M059J (cell line): ENCODE measurements at places on chromosomes 7 and 10. TPM values are rescaled to one million over a fixed set of nuclear protein-coding genes. Genes with fewer than 3 reads are reported as not detected.

GRCh38 chr7:111390000-111390399 lies 172.3 kb downstream of the IMMP2L start:
- DNase-seq = no peak

DNA sequence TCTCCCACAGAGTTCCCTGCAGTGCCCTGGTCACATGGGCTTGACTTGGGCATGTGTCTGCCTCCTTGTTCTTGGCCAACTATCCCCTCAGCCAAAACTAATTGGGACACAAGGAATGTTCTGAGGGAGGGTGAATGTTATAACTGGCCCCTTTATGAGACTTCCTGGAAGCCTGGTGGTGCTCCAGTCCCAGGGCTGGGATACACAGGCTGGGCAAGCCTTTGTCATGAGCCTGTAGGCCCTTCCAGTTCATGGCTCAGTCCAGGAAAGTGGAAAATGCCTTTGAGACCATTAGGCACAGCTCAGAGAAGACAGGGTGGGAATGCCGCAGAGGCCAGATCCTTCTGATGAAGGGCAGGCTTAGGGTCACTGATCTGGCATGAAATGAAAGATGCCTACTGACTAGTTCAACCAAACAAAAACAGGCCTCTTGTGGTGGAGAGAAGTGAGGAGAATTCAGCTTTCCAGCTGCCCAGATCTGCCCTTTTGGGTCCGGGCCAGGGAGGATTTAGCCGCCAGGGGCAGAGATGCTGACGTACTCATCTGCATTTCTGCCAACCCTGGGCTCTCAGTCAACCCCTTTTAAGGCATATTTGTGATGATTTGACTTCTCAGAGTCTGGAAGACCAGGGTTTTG lies 961.5 kb downstream of the KCNMA1 start:
- DNase-seq = peak; percentile 78

- DNase-seq = no peak
Observed at GRCh38 chr7:44331682-44332081, 6.3 kb upstream of the CAMK2B start.

DNA sequence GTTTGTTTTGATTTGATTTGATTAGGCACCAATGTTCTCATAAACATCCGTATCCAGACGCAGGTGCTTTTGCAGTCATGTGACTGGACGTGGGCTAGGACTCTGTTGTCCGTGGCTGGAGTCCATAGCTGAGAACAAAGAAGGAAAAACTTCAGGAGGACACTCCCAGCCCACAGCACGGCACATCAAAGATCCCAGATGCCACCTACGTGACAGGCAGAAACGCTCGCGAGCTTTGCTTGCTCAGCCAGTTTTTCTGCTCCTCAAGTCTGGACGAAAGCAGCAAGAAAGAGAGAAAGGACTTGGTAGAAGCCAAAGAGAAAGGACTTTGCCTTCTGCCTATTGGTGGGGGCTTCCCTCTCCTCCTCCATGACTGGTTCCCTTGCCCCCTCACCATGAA lies 6.9 kb upstream of the ZKSCAN1 start:
- DNase-seq = no peak

GRCh38 chr10:23994459-23995046 lies 214.4 kb upstream of the KIAA1217 start:
- peak; percentile 26 for DNase-seq

DNA sequence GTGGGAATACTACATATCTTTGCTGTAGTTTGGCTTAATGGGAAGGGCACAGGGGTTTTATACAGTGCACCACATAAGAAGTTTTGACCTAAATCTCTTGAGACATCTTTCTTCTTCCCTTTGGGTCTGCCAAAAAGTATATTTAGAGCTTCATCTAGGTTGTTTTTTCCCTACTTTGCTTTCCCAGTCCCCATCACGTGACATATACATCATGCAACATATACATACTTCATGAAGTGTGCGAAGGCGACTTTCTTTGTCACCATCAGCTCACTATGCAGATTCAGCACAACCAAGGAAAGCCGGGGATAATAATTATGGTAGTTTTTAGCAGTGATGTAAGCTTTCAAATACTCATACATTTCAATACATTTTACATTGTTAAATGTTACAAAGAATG lies 177.1 kb upstream of the PPP1R3A start:
- DNase-seq = no peak

GRCh38 chr10:96758423-96758822 lies 38.1 kb upstream of the PIK3AP1 start:
- DNase-seq = no peak

- DNase-seq = peak; percentile 98
Observed at GRCh38 chr7:151736403-151736909, 140.5 kb downstream of the PRKAG2 start.

CNTNAP2 gene
- total RNA-seq = not detected in 2 replicates

NPY4R2 gene
- total RNA-seq = 0.86 and 2.2 TPM in 2 replicates

C10orf67 gene
- 0.02 and 0.05 TPM in 2 replicates for total RNA-seq

DNA sequence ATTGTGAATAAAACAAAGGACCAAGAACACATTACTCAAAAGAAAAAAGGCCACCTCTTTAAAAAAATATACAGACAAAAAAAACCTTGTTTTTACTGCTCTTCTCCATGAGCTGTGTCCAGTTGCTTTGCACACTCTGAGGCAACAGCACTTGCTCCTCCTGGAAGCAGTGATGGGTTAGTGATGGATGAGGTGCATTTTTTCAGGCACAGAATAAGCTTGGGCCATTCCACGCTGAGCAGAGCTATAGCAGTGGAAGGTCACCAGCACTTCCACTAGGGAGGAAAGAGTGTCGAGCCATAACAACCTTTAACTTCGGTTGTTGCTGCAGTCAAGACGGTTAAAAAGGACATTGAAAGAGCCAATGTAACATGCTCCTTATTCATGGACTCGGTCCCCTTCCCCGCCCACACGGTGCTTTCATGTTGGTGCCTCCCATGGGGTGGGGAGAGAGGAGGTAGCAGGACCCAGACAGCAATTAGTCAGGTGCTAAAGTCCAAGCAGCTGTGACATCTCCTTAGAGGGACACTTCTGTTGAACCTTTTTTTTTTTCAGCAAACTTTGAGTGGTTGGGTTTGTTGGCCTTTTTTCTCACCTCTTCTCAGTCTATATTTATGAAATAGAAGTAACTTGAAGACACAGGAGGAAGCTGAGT lies 136.5 kb upstream of the ADARB2 start:
- DNase-seq = no peak

FOXI2 gene
- total RNA-seq = not detected in 2 replicates

- no peak for DNase-seq
Observed at GRCh38 chr10:53463539-53463938, 691.0 kb upstream of the MBL2 start.

- peak; percentile 40 for DNase-seq
Observed at GRCh38 chr10:7417103-7417623, 6.3 kb upstream of the SFMBT2 start.

GRCh38 chr10:30742471-30742870 lies 112.9 kb upstream of the LYZL2 start:
- no peak for DNase-seq

CYCS gene
- 111 and 215 TPM in 2 replicates for total RNA-seq

LDB3 gene
- 0.05 TPM in 2 replicates for total RNA-seq

GRCh38 chr7:82156168-82156567 lies 287.4 kb downstream of the CACNA2D1 start:
- DNase-seq = no peak

DNA sequence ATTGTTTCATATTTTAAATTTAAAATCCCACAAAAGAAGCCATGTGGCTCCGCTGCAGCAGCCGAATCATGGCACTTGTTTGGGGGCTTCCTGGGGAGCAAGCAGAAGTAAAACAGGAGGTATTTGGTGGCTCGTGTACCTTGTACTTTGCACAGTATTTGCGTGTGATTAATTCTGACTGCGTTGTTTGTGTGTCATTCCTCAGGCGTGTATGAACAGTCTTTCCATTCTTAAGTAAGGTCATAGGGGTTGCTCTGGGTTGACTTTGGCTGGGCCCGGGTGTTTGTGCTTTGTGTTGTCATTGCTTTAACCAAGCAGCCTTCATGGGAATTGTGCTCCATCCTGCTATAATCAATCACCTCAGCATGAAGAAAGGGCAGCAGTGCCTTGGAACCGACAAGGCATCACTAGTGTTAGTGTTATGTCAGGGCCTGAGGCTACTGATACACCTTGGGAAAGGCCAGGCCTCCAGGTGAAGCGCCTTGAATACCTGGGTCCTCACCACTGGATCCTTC lies 182.4 kb downstream of the ARHGAP21 start:
- DNase-seq = no peak

HECTD2 gene
- 4.6 and 8.1 TPM in 2 replicates for total RNA-seq

DNA sequence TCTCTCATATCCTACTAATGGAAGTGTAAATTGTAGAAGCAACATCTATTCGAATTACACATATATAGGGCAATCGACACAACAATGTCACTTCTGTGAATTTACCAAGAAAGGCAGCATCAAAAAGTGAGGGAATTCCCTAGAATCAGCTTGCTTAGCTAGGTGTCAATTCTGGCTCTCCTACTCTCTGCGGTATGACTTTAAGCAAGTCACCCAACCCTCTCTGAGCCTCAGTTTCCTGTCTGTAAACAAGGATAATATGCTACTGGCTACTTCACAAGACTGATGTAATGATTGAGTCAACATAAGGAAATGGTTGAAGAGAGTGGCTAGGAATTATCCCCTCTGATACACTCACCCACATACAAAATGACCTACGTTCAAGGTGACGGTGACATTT lies 19.4 kb downstream of the CCDC6 start:
- no peak for DNase-seq

- DNase-seq = no peak
Observed at GRCh38 chr7:33357846-33358245, 228.5 kb downstream of the BBS9 start.

- peak; percentile 47 for DNase-seq
Observed at GRCh38 chr10:48604039-48604990, 558 bp downstream of the ARHGAP22 start.

GRCh38 chr7:25493805-25494366 lies 265.6 kb upstream of the NPVF start:
- DNase-seq = no peak

DNA sequence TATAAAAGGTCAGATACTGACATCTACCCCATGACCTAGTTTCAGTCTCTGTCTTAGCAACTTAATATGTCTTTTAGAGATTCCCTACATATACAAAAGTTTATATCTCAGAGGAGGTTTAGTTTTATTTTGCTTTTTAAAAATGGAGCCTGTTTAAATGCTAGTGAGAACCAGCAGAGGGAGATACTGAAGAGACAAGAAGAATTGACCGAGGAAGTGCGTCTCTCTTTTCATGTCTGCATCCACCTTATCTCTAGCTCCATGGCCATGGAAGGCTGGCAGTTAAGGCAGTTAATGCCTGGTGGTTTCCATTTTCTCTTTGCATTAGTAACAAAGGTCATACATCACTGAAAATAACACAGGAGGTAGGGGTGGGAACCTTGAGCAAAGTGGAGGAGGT lies 10.7 kb downstream of the SUV39H2 start:
- no peak for DNase-seq

IFIT2 gene
- 42.5 and 58.0 TPM in 2 replicates for total RNA-seq

MYL10 gene
- not detected in 2 replicates for total RNA-seq

DNA sequence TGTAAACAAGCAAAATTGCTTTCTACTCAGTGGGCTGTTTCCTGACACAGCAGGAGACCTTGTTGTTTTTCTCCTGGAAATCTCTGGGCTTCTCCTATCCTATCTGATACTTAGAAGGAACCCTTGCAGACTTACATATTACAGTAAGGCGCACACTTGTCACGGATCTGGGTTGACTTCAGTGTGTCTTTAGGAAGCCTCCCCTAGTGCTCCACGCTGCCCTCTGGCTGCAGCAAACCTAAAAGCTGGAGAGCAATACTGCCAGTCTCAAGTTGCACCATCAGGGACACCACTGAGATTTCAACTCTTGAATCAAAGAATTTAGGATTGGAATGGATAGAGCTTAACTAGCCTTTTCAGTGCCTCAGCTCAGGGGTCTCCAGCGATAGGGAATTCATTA lies 495.3 kb downstream of the LRMDA start:
- peak; percentile 61 for DNase-seq

GRCh38 chr7:151857866-151858450 lies 19.0 kb downstream of the PRKAG2 start:
- DNase-seq = no peak

CYP2C19 gene
- total RNA-seq = not detected in 2 replicates
